Fibroblast of lung (primary cell): ENCODE measurements at places on chromosomes 16 and 17. TPM values are rescaled to one million over a fixed set of nuclear protein-coding genes. Genes with fewer than 3 reads are reported as not detected.

The TAX1BP3 gene
- total RNA-seq = 105 and 141 TPM in 2 replicates

The C1QL1 gene
- 1.3 and 1.8 TPM in 2 replicates for total RNA-seq

The CRISPLD2 gene
- 34.9 and 37.0 TPM in 2 replicates for total RNA-seq

The PTGES3L gene
- 0.17 TPM in 1 of 2 replicates, not detected in the other for total RNA-seq

The CCL8 gene
- total RNA-seq = 0.26 and 0.50 TPM in 2 replicates

The FBXW10B gene
- 0.26 and 0.50 TPM in 2 replicates for total RNA-seq

GRCh38 chr16:83310816-83311215 is 497.0 kb upstream of the HSBP1 start:
- DNase-seq = no peak

DNA sequence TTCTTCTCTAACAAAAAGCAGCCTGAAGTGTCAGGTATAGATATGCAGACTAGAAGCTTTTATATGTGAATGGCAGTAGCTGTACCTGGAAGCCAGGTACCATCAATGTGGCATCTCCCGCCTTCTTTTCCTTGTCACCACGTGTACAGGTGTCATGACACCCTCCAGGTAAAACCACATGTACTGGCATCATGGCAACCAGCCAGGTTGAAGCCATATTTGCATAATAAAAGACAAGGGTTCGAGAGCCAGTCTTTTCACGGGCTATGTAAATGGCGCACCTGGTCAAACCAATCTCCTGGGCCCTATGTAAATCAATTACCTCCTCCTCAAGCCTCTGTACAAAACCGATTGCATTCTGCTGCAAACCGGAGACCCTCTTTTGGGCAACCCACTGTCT is 541.3 kb downstream of the CDH11 start:
- DNase-seq = no peak

GRCh38 chr17:17835415-17836249 is 1.2 kb downstream of the SREBF1 start:
- no peak for DNase-seq

GRCh38 chr17:45371414-45372324 is 54.8 kb upstream of the MAP3K14 start:
- peak; percentile 98 for DNase-seq

DNA sequence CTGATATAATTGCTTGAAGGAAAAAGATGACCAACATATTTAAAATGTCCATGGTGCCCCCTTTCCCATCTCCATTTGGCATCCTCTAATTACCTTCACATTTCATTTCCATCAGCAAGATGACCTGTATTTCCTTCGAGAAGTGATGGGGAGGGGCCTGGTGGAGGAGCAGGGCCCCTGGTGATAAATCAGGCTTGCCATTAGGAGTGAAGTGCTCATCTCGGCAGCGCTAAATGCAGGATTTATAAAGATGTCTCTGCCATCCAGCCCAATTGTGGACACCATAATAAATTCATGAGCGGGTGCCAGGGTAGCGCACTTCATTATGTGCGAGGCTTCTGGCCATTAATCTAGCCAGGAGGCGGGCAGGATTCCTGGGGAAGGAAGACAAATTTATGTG is 101.5 kb upstream of the IRX6 start:
- no peak for DNase-seq

DNA sequence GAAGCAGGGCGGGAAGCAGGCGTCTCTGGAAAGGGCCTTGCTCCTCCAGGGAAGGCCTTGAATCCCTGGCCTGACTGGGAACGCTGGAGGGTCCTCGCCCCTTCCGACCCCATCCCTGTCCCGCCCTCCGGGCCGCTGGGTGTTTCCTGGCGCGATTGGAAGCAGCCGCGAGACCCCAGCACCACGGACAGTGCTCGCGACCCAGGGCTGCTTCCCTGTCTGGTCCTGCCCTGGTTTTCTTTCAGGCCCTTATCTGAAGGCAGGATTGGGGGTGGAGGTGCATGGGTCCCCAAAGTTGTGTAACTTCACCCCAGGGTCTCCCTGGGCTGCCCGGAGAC is 2.1 kb downstream of the MGAT5B start:
- DNase-seq = no peak

- peak; percentile 84 for DNase-seq
These were observed 9.9 kb upstream of the GUCY2D start for GRCh38 chr17:7992516-7992915.

DNA sequence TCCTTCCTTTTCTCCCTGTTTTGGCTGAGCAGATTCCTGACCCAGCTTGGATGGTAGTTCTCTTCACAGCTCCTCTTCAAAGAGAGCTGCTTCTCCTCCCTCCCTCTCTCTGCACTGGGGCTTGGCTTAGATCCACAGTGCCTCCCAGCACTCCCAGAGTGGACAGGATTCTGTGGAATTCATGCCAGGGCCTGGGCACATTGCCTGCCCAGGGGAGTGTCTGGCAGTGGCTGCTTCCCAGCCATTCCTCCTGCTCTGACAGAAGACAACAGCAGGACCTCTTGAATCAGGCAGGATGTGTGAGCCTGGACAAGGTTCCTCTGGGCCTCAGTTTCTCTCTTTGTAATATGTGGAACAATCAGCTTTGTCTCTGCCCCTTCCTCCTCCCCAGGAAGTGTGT is 4.5 kb upstream of the MMP28 start:
- DNase-seq = peak; percentile 56

GRCh38 chr16:88883946-88884345 is 17.5 kb upstream of the PABPN1L start:
- no peak for DNase-seq

DNA sequence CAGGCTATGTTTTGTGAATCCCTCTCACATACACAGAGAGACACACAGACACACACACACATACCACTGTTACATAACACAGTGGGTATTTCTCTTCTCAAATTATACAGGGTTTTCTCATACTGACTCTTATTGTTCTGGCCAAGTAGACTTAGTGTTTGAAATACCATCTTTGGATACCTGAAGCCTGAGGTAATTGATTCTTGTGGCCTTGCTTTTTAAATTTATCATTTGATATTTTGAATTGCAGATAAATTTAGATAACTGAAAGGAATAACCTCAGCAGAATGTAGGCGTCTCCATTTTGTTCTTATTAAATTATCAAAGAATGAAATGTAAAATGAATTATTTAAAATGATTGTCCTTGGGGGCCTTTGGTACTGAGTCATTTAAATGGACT is 223.8 kb downstream of the LGALS9B start:
- DNase-seq = peak; percentile 80

- DNase-seq = no peak
These were observed 782 bp upstream of the KIF18B start for GRCh38 chr17:44948315-44948795.
